ENCODE measurements at places on chromosomes 6 and 20.

- no peak for DNase-seq
Observed at GRCh38 chr6:45759472-45759810, 256.2 kb downstream of the CLIC5 start.

GRCh38 chr6:36969988-36970891 is 15.7 kb downstream of the PI16 start:
- no peak for DNase-seq

- no peak for DNase-seq
Observed at GRCh38 chr20:44768854-44769480, 23.3 kb downstream of the KCNK15 start.

DNA sequence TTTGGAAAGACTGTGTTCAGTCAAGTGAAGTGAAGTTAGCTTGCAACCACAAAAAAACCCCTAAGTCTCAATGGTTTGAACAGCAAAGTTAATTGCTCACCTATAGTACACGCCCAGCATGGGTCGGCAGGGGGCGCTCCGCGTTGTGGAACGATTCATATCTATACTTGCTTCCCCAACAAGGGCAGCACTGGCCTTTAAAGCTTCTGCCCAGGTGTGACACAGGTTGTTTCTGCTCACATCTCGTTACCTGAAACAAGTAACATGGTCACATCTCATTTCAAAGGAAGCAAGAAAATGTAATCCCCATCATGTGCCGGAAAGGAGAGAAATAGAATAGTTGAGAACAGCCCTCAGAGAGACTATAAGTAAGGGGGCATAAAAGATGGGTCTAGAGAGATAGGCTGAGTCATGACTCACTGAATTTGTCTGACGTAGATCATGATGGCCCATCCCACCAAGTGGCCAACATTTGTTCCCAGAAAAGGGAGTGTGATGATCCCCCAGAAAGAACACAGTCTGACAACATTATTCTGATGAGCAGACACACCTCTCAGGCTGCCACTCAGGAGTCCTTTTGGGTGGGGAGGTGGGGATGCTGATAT is 29.0 kb downstream of the HNF4A start:
- DNase-seq = peak; percentile 82

DNA sequence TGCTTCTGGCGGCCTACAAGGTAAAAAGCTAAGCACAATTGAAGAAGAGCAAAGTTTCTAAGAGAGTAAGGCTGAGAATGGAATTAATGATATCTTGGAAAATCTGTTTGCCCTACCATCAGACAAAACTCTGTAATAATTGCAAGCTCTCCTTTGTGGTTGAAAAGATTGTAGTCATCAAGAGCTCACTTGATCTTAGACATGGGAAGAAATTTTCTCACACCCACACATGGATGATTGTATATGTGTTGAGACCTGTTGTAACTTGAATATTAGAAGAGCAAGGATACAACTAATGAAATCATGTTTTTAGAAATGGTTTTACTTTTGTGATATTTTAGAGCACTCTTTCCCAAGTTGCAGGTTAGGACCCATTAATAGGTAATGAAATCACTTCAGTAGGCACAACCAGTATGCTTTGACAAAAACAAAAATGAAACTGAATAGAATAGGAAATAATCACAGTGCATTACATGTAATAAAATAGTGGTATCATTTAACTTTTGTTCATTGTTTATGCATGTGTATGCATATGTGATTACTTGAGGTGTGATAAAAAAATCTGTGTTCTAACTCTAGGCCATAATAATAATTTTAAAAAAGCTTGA is 14.0 kb downstream of the DCBLD1 start:
- DNase-seq = no peak

DNA sequence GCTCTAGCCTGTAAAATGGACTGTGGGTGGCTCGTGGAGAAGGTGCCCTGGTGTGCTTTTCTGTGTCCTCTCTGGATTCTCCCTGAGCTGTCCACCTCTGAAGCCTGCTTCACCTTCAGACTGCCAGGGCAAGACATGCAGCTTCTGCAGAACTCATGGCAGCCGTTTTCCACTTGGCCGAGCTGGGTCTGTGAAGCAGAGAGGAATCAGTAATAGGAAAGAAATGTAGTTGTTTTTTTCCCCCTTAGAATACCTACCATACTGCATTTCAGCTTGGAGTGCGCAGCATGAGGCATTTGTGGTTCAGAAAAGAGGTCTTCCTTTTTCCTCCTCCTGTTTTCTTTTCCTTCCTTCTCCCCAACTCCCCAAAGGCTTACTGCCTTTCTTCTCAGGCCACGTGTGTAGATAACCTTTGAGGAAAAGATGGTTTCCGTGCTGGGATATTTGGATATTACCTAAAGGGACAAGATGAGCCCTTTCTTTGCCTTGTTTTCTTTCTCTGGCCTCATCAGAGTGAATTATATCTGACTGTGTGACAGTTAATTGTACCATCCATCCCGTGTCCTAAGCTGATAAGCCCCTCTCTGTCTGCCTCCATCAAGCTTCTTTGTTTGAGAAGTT is 39.4 kb downstream of the RREB1 start:
- no peak for DNase-seq

DNA sequence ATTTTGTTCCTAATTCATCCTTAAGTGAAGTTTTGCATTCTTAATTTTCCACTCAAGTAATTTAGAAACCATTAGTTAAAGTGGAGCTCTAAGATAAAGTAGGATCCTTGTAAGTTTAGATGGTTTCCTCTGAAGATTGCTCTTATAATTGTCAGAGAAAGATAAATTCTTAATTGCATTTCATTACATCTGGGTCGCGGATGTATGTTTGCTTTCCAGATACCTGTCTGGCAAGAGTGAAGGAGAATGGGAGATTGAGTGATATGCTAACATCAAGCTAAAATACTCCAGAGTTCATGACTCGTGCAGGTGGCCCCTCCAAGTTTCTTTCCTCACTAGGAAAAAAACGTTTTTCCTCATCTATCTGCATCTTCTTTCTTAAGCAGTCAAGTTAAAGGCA is 361.8 kb downstream of the DOK5 start:
- DNase-seq = no peak

DNA sequence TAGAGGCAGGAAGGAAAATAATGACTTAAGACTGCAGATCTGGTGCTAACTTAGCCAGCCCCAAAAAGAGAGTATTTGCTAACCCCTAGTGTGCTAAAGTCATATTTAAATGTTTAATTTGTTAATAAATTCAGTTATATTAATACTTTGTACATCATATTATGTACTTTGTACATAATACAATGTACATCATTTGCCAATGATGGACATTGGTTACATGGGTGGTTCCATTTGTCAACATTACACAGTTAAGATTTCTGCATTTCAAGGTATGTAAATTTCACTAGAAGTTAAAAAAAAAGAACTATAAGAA is 63.9 kb upstream of the PIM1 start:
- no peak for DNase-seq

- DNase-seq = no peak
Observed at GRCh38 chr6:169806701-169807100, 55.3 kb downstream of the ERMARD start.

GRCh38 chr6:154383273-154383672 is 26.7 kb upstream of the IPCEF1 start:
- no peak for DNase-seq

- no peak for DNase-seq
Observed at GRCh38 chr6:45351667-45352066, 23.5 kb downstream of the RUNX2 start.

DNA sequence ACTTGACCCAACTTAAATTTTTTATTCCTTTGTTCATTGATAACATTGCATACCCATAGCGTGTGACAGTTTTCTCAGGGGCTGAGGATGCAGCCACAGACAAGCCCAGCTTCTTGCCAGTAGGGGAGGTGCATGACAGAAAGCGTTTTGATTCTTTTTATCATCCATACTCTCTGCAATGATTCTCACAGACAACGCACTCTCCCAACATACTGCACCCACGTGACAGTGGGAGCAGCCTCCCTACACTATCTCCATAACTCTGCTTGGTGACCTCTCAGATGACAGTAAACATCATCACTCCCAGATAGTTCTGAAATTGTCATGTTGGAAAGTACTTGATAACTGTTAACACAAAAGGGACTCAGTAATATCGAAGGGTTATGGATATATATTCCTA is 481.2 kb upstream of the AGPAT4 start:
- DNase-seq = no peak

DNA sequence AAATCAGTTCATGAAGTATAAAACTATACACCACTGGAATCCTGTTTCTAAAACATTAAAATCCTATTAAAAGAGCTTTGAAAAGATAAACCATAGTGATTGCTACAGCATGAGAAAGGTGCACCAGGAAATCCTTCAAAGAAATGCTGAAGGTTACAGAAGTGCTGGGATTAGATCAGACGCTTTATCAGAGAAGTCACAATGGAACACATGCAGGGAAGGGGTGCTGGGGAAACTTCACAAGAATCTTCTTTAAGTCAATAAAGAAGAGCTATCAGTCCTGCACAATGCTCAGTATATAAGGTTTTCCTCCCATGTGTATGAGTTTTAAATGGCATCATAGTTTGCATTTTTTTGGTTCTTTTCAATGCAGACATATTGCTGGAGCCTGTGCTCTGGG is 137.7 kb upstream of the SLC22A16 start:
- DNase-seq = no peak

GRCh38 chr6:56902641-56903464 is 52.1 kb upstream of the BEND6 start:
- DNase-seq = no peak

DNA sequence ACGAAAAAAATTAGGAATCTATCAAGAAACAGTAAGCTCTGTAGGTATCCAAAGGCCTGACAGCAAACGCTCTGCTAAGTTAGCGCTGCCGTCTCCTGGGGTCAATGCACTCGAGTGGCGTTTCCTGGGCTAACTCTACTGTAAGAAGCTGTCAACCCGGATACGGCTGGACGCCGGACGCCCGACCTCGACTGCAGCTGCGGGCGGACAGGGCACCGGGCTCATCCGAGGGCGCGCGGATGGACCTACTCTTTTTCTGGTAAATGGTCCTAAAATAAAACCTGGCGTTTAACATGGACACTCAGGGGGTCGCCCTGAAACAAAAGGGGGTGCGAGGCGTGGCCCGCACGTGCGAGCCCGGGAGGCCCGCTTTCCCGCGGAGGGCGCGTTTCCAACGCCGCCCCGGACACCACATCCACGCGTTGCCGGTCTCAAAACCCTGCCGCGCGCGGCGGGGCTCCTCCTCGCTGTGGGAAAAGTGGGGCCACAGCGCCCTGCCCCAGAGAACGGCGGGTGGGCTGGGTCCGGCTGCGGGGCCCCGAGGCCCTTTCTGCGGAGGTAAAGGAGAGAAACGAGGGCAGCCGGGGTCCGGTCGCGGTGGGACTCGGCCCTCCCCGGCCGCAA is 537 bp downstream of the TCP1 start:
- no peak for DNase-seq

DNA sequence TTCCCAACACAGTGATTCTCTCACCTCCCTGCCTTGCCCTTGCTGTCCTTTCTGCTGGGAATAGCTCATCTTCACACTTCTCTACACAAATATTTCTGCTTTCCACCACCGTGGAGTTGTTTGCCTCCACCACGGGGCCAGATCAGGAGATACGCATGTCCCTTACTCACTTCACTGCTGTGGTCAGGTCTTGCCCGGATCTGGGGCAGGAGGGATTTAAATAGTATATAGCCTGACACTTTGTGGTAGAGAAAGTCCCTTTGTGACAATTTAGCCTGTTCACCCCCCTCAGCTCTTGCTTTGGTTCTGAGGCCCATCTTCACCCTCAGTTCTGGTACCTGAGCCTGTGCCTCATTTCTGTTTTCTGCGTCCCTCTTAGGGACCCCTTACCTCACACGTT is 92.6 kb upstream of the PREP start:
- DNase-seq = no peak

GRCh38 chr20:38067717-38068365 is 34.3 kb downstream of the RPRD1B start:
- DNase-seq = no peak

DNA sequence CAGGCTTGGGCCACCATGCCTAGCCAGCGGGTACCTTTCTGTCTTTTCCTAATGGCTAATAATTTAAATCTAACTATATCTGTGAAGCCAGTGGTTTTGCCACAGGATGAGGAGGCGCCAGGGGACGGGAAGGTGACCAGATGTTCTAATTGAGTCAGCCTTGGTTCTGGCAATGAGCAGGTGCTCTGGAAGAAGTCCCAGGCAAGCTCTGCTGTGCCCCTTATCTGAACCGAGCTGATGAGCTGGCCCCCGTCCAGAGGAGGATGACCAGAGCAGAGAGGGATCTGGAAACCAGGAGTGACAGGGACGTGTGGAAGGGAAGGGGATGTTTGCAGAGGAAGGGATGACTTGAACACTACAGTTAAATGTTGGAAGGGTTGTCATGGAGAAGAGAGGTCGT is 46.7 kb downstream of the SLC35D3 start:
- no peak for DNase-seq

DNA sequence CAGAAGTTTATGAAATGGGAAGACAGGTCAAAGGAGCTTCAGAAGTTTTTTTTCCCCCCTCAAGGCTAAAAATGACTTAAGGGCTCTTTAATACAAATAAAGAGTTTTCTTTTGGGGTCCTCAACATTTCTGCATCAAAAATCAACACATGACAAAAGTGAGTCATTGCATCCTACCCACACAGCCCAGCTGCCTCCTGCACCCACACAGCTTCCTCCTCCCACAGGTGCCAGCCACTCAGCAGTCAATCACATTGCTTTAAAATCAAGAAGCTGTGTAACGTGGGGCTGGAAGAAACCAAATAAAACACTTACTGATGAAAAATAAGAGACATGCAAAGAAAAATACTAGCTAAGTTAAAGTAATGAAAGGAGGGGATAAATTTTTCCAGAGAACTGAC is 68.5 kb downstream of the MAP3K5 start:
- DNase-seq = no peak

DNA sequence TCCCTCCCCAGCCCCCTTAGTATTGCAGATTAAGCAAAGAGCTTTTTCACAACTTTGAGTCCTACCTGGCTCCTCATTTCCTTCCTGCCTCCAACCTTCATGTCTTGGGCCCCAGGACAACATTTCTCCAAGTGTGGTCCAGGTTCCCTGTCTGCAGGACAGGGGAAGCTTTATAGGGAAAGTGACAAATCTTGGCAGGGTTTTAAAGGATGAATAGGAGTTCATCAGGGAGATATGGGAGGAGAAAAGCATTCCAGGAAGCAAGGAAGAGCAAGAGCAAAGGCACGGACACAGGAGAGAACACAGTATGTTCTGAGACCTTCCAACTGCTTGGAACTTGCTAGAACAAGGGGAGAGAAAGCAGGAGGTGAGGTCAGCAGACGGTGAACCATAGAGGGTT is 1.9 kb downstream of the BPIFB1 start:
- no peak for DNase-seq

GRCh38 chr20:38034108-38034649 is 633 bp downstream of the RPRD1B start:
- no peak for DNase-seq

DNA sequence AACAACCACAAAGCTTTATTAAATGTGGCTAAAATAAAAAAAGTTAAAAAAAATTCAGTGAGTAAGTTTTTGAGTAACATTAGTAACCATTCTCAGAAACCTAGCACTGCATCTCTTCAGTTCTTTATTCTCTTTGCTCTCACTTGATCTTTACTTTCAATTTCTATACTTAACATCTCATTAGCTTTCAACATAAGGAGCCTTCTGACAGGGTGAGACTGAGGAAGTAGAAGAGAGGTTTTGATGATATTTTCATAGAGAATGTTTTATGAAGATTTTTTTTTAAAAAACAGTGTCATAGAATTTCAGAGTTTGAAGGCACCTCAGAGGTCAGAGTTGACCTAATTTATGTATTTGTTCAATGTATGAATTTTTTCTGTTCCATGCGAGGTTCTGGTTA is 60.8 kb downstream of the FAM83B start:
- DNase-seq = no peak
